Aorta (tissue), 5 donors: ENCODE measurements at places on chromosomes 1 and 21. TPM values are rescaled to one million over a fixed set of nuclear protein-coding genes. Genes with fewer than 3 reads are reported as not detected.

- DNase-seq: no peak
Observed at GRCh38 chr1:234546890-234547788, 62.8 kb downstream of the IRF2BP2 start.

- peak; percentile 57 for DNase-seq
Observed at GRCh38 chr1:156281281-156281680, 1.3 kb downstream of the SMG5 start.

GRCh38 chr1:116765962-116766361 lies 11.7 kb downstream of the CD2 start:
- DNase-seq: no peak

DNA sequence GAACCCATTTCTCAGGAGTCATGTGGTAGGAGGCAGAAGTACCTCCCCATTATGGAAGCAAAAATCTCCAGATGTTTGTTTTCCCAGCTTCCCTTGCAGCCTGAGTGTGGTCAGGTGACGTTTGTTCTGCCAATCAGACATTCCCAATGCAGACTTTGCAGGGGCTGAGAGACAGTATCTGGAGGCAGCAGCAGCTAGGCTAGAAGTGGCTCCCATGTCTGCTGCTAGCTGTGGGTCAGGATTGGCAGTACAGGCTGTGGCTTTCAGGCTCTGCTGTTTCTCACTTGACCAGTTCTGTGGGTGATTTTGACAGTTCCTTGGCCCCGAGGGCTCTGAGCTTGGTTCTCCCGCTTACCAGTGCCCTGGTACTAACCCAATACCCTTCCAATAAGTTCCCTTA lies 58.6 kb upstream of the NBPF3 start:
- no peak for DNase-seq

IKBKE gene
- total RNA-seq: 10.3 TPM

AMY2A gene
- total RNA-seq: 4.2 TPM

GRCh38 chr1:119783354-119784185 lies 14.9 kb upstream of the HMGCS2 start:
- no peak for DNase-seq

- no peak for DNase-seq
Observed at GRCh38 chr1:200751717-200752116, 13.0 kb downstream of the CAMSAP2 start.

DNA sequence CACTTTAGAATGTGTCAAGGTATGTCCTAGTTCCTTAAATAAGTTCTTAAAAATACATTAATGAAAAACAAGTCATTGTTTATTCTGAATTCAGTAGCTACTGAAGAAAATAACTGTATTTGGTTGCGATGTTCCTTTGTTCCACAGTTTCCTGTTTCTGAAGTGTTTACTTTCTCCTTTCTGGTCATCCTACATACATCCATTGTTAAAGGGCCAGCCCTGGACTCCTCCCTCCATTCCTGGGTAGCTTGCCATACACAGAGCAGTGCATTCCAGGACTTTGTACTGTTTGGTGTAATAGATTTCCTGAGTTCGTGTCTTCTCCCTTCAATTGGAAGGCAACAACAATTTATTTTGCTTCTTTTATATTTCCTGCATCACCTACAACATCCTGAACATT lies 845.4 kb upstream of the CXADR start:
- DNase-seq: no peak

DNA sequence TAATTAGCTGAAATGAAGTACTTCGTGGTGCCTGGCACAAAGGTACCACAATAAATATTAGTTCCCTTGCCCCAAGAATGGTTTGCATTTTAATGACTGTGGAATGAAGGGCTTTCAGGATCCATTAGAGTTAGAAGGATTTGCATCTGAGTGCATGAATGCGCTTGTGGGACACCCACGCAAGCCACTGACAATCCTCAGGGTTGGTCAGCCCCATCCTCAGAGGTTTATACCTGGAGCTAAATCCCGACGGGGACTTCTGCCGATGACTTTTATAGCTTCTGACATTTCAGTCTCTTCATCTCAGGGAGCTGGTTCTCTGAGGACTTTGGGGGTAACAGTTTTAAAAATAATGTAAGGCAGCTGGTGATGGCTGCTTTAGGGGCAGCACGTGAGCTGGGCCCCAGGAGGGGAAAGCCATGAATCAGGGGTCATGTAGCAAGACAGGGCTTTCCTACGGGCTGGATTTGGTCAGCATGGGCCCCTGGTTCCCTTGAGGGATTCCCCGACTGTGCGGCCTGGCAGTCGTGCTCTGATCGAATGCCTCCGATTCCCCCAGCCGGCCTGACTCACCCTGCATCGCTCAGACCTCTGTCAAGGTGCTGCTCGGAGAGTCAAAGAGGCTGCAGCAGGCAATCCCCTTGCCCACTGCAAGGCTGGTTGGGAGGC lies 20.8 kb upstream of the IL10 start:
- no peak for DNase-seq

CD48 gene
- total RNA-seq: 3.6 TPM

TNFAIP8L2 gene
- 4.1 TPM for total RNA-seq

SLC16A4 gene
- total RNA-seq: 23.2 TPM

- peak; percentile 84 for DNase-seq
Observed at GRCh38 chr1:156385534-156386031, 16.6 kb downstream of the RHBG start.

DNA sequence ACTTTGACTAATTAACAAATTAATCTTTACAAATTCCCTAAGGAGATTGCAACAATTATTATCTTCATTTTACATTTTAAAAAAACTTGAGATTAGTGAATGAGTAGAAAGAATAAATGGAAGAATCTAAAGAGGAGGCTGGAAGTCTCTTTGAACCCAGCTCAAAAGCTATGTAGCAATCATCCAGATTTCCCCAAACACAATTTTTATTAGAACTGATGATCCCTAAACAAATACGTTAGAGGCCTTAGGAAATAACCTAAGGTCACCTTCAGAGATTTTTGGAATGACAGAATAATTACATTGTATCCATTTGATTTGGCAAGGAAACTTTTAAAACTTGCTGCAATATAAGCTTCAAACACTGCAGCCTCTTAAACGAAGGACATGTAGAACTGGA lies 242.4 kb upstream of the LYPLAL1 start:
- no peak for DNase-seq

GRCh38 chr1:2231532-2232254 lies 3.6 kb downstream of the SKI start:
- peak; percentile 93 for DNase-seq

DNA sequence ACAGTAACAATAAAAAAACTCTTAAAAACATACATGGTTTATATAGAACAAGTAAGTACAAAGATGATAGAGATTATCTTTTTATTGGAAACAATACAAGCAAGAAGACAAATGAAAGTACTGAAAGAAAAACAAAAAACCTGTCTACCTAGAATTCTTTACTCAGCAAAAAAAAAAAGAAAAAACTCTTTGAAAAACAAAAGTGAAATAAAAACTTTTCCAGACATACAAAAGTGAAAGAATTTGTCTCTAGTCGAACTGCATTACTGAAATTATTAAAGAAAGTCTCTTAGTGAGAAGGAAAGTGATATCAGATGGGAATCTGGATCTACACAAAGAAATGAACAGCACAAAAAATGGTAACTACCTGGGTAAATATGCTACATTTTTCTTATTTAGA lies 2.7 kb upstream of the HMCN1 start:
- no peak for DNase-seq

NUDT4B gene
- 1.2 TPM for total RNA-seq

LRRC3 gene
- total RNA-seq: 1.6 TPM

DNA sequence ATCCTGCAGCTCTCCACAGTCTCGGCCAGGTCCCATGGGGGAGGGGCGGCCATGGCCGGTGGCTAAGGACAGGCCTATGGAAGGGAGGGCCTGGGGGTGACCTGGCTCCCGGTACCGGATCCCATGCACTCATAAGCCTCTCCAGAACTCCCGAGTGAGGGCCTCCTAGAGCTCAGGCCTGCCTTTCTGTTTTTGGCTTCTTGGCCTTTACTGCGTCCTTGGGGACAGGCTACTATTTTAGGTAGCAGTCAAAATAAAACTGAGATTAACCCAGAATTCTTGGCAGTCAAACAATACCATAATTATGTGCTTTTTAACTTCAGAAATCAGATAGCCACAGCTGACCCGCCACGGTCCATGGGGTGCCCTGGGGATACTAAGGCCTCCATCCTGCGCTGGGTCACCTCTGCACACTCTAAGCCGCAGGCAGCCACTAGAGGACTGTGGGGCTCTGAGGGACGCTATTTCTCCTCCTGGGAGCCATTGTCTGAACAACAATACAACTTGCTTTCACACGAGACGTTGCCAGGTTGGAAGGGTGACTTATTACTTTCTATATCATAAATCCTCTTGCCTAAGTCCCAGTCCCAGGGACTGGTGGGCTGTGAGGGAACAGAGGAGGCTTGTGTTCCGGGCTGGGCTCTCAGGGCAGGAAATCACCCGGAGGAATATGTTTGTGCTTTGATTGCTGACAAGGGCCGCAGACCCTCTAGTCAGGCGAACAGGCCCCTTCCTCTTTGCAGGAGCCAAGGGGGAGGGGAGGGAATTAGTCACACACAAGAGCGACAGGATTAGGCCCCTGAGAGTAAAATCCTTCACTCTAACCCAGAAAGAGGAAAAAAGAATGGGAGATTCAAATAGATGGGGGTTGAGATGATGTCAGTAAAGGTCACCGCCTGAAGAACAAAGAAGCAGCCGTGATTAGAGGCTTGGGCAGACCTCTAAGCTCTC lies 40.7 kb upstream of the BCAR3 start:
- no peak for DNase-seq

GRCh38 chr1:159959451-159959850 lies 5.4 kb upstream of the SLAMF9 start:
- DNase-seq: no peak

NPR1 gene
- 168 TPM for total RNA-seq

MYBPH gene
- not detected for total RNA-seq

DNA sequence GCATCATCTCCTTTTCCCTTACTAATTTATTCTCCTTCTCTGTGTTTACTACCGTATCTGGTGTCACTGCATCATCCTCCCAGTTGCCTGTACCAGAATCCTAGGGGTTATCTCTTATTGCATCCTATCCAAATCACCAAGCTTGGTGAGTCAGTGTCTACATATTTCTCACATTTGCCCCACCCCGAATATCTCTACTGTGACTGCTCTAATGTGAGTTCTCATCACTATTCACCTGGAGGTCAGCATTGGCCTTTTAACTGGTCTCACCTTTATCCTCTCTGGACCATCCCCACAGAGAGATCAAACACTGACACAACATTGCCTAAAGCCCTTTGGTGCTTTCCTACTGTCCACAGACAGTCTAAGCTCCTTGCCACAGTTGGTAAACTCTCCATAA lies 45.7 kb upstream of the ZNF648 start:
- no peak for DNase-seq

GPR37L1 gene
- 0.06 TPM for total RNA-seq

DNA sequence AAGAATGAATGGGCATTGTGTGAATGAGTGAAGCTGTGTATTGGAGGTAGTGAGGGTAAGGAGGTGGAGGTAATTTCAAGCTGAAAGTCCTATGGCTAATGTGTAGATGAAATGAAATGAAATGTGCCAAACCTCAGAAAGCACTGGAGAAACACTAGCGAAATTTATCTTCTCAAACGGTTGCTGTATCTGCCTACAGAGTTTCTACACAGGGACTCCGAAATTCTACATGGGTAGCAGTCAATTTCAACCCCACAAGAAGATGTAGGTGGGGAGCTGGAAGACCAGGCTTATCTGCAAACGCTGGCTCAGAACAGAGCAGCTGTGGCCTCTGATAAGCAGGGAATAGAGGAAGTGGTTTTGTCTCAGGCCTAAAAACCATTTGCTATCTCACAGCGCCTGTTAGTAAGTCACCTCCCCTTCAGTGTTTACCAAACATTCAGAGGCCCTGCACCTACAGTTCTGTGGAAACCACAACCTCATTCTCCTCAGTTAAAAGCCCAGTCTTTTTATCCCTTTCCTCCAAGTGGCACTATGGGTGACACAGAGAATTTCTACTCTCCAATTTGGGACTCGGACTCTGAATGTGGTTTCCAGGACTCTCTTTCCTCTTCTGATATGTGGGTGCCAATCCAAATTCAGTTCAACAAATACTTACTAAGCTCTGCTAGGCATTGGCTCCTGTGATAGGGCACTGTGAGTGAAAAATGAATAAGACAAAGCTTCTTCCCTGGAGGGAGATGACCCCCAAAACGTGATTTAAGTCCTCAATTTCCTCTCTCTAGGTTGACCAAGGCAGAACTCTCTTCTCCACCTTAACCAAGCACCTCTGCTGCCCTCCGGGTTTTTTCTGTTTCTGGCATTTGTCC lies 17.2 kb upstream of the SLAMF6 start:
- no peak for DNase-seq

DNA sequence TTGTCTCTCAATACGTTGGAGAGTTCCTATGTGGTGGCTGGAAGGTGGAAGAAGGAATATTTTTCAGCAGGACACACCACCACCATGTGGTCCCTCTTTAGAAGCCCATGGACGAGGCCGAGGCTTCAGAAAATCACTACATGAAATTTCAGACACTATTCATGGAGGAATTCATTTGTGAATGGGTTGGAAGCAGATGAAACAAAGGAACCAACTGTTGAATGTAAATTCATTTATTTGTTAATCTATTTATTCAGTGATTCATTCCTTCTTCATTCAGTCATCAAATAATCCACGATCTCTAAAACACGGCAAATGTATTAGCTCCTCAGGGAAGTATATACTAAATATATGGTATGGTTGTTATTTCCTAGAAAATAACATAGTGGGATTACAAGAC lies 12.2 kb downstream of the SLC35F3 start:
- DNase-seq: no peak

GRCh38 chr1:233412812-233413211 lies 85.3 kb downstream of the MAP3K21 start:
- DNase-seq: no peak

NR1I3 gene
- total RNA-seq: not detected

NUAK2 gene
- 2.5 TPM for total RNA-seq

GRCh38 chr1:1038694-1039093 lies 18.8 kb downstream of the AGRN start:
- no peak for DNase-seq

HSD3B2 gene
- total RNA-seq: 0.55 TPM

HES4 gene
- 31.3 TPM for total RNA-seq

DNA sequence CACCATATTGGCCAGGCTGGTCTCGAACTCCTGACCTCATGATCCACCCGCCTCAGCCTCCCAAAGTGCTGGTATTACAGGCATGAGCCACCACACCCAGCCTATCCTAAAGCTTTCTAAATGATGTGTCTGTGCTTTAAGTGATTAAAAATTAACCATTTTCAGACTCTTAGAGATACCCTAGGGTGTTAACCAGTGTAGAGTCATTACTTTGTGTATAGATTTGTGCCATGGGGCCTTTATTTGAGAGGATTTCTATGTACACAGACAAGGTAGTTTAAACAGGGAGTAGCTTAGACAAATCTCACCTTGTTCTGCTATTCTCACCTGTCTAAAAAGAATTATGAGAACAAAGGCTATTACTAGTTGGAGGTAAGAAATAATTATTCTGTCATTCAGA lies 12.7 kb upstream of the PLEKHM2 start:
- DNase-seq: no peak

GRCh38 chr1:25022361-25023189 lies 92.5 kb upstream of the RUNX3 start:
- DNase-seq: peak; percentile 82
